Effector memory CD4-positive, alpha-beta T cell (primary cell): ENCODE measurements at places on chromosomes 7 and 10.

- H3K4me1 ChIP-seq: no peaks in the 10 kb centered on the region
- no peak overlapping the region for H3K4me3 ChIP-seq
- H3K27me3 ChIP-seq: no peaks in the 10 kb centered on the region
- no peak overlapping the region for H3K27ac ChIP-seq
Measured at GRCh38 chr7:19268737-19269136, 123.5 kb upstream of the FERD3L start.

- H3K4me3 ChIP-seq: no peak overlapping the region
- no peaks in the 10 kb centered on the region for H3K27me3 ChIP-seq
- no peaks in the 10 kb centered on the region for H3K36me3 ChIP-seq
- H3K27ac ChIP-seq: no peak overlapping the region
- DNase-seq: no peak
Measured at GRCh38 chr7:33798686-33799325, 106.5 kb upstream of the BMPER start.

DNA sequence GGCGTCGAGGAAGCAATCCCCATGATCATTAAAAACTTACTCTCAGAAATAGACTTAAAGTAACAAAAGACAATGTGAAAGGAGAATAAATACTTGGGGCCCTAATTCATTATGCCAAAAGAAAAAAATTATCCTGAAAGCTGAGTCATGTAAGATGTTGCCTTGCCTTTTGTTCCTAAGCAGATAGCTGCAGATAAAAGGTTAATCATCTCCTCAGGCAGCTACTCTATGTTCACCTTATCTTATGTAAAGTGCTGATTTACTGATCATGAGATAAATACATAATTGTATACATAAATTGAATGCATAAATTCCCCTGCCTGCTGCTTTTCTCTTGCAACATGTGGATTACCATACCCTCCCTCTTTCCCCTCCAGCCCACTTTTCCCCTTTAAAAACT is 28.1 kb upstream of the CREB3L2 start:
- no peaks in the 10 kb centered on the region for H3K36me3 ChIP-seq
- H3K27ac ChIP-seq: no peak overlapping the region
- no peak overlapping the region for H3K4me3 ChIP-seq
- no peak for DNase-seq
- no peaks in the 10 kb centered on the region for H3K4me1 ChIP-seq
- H3K27me3 ChIP-seq: no peaks in the 10 kb centered on the region

GRCh38 chr7:76318488-76319353 is 16.2 kb downstream of the HSPB1 start:
- peak overlapping the region; percentile 80 for H3K27ac ChIP-seq
- peaks cover 16% of the 10 kb centered on the region for H3K4me1 ChIP-seq
- DNase-seq: peak; percentile 41
- H3K27me3 ChIP-seq: no peaks in the 10 kb centered on the region
- H3K36me3 ChIP-seq: no peaks in the 10 kb centered on the region

- H3K4me1 ChIP-seq: peaks cover 7% of the 10 kb centered on the region
- no peak overlapping the region for H3K4me3 ChIP-seq
- DNase-seq: no peak
- no peaks in the 10 kb centered on the region for H3K27me3 ChIP-seq
Measured at GRCh38 chr10:61961278-61961677, 59.8 kb downstream of the ARID5B start.

DNA sequence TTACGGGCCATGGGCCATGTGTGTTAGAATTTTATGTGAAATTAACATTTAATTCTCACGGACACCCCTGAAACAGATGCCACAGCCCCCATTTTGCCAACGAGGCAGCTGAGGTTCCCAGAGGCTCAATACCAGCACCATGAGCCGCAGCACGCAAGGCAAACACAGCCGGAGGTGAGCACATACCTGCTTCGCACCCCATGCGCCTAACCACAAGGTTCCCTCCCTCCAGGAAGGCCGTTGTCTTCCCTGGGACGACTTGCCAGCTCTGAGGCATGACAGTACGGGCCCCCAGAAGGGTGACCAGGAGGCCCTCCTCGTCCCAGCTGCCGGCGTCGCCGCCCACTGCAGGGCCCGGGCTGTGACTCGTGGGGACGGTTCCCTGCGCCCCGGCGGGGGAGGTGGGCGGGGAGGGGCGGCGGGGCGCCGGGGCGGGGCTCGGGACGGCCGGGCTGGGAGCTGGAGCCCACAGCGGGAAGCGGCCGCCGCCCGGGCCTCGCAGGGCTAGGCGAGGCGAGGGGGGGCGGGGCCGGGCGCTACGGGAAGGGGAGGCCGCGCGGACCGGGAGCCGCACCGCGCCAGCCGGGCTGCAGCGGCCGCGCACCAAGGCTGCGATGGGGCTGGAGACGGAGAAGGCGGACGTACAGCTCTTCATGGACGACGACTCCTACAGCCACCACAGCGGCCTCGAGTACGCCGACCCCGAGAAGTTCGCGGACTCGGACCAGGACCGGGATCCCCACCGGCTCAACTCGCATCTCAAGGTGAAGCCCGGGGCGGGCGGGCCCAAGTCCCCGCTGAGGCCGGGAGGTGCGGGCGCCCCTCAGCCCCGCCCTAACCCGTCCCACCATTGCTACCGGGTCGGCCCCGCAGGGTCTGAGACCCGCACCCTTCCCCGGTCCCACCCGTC is at the start of gene CAV2:
TSS of gene CAV2 (plus strand) at position 571 of the 910 bp plus-strand sequence. CDS start at position 615, 44 bp downstream.
- peaks cover 23% of the 10 kb centered on the region for H3K27me3 ChIP-seq
- peak within 1 kb of the TSS; percentile 50 for H3K4me3 ChIP-seq
- H3K27ac ChIP-seq: no peak within 1 kb of the TSS
- no peak for DNase-seq
- H3K36me3 ChIP-seq: no peaks in the 10 kb centered on the region
- H3K4me1 ChIP-seq: peaks cover 7% of the 10 kb centered on the region

- DNase-seq: no peak
- no peaks in the 10 kb centered on the region for H3K36me3 ChIP-seq
- no peaks in the 10 kb centered on the region for H3K4me1 ChIP-seq
Measured at GRCh38 chr7:13181216-13181615, 493.8 kb downstream of the ARL4A start.
